ENCODE measurements at places on chromosomes 5 and 9.

GRCh38 chr5:146427619-146427997, 19.5 kb upstream of the TCERG1 start:
- no peak for DNase-seq

- DNase-seq: no peak
Measured at GRCh38 chr9:125355601-125356000, 94.0 kb downstream of the GAPVD1 start.

- no peak for DNase-seq
Measured at GRCh38 chr9:27485158-27485557, 38.9 kb upstream of the IFNK start.

GRCh38 chr5:110544603-110545002, 181.9 kb downstream of the TMEM232 start:
- DNase-seq: no peak

DNA sequence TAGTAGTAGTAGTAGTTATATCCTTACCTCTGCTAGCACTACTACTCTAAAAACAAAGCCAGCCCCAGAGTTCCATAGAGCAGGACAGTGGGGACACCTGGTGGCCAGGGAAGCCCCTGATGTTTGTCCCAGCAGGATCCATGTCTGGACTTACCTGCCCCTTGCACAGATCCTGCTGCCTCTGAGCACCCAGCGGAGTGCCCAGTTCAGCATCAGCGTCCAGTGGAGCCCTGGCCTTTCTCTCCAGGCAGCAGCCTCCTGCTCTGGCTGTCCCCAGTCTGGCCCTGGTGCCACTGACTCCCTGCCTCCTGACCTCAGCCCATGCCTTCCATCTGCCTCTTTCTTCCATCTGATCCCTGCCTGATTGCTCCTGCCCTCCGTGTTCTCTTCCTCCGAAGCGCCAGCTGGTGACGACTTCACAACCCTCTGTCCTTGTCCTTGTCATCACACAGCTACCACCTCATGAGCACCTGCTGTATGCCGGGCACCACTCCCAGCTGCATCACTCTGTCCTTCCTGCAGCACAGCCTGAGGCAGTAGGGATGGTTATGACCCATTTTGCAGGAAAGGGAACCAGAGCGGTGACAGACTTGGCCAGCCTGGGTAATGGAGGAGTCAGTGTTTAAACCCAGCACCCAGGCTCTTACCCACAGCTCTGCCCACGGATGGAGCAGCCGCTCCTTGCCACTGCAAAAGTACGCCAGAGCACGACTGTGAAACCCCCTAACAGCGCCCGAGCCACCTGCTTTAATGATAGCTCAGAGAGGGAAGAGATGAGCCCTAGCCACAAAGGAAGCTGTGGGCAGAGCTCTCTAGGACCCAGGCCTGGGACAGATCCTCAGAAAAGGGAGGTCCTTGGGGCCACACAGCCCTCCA, 11.5 kb downstream of the SARDH start:
- peak; percentile 57 for DNase-seq

Data from left kidney (tissue), 8 donors.